Smooth muscle cell of trachea (primary cell): ENCODE measurements at places on chromosomes 2 and 18. TPM values are rescaled to one million over a fixed set of nuclear protein-coding genes. Genes with fewer than 3 reads are reported as not detected.

Gene KCTD1
- 9.0 and 9.6 TPM in 2 replicates for total RNA-seq

Gene PRPF40A
- 103 and 135 TPM in 2 replicates for total RNA-seq

Gene SKOR2
- total RNA-seq: not detected in 2 replicates

Gene HJURP
- total RNA-seq: 1.5 and 21.8 TPM in 2 replicates
